Stimulated activated CD4-positive, alpha-beta T cell treated with anti-CD3 and anti-CD28 coated beads, Interleukin-2, amount 100 ng/mL, for 4 hours (primary cell): ENCODE measurements at places on chromosomes 13 and 19.

- DNase-seq: no peak
Observed at GRCh38 chr13:48176781-48177180, 56.2 kb upstream of the ITM2B start.

DNA sequence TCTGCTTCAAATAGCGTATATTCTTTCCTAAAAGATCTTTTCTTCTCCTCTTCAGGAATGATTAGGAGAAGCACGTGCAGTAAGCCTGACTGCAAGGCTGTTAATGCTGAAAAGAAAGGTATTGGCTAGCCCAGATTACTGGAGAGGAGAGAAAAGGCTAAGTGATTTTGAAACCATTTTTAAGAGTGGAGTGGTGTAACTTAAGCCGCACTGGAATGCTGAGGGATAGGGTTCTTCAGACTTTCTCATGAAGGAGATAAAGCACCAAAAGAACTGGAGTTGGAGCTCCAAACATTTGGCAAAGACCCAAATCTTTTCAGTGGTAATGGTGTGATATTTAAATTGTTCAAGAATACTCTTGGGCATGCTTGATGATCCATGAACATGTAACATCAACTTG, 388.3 kb downstream of the COG6 start:
- no peak for DNase-seq

- DNase-seq: no peak
Observed at GRCh38 chr19:16726916-16727315, 7.3 kb downstream of the NWD1 start.

- no peak for DNase-seq
Observed at GRCh38 chr13:86563308-86563707, 764.1 kb upstream of the SLITRK6 start.

- DNase-seq: no peak
Observed at GRCh38 chr13:97369261-97369893, 64.6 kb upstream of the RAP2A start.

DNA sequence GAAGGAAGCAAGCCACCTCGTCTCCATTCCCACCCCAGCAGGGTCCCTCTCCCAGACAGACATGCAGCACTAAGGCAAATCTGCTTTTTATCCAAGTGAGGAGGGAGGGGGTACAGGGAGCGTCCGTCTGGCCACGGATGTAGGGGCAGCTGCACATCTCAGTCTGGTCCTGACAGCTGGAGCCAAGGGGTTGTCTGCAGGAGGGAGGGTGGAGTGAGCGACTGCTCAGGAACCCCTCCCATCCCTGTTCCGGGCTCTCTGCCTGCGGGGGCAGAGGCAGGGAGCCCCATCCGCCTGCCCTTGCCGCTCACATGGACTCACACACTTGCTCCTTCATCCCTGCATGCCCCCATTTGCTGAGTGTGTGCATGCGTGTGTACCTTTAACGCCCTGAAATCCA, 2.5 kb downstream of the TMEM190 start:
- DNase-seq: no peak

DNA sequence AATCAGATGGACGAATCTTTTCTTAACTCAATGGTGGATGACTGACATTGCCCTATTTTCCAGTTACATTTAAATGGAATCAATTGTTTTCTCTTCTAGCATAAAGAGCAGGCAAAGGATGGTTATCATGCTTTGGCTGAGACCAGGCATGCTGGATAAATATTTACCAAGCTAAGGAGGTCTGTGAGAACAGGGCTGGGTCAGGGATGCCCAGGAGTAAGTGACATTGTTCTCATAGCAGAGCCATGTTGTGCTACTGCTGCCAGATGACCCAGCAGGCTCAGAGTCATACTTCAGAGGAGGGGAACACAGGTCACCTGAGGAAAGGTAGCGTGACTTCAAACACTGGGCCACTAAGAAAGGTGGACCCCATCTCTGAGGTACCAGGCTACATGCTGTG, 116.0 kb upstream of the RNF113B start:
- DNase-seq: no peak

DNA sequence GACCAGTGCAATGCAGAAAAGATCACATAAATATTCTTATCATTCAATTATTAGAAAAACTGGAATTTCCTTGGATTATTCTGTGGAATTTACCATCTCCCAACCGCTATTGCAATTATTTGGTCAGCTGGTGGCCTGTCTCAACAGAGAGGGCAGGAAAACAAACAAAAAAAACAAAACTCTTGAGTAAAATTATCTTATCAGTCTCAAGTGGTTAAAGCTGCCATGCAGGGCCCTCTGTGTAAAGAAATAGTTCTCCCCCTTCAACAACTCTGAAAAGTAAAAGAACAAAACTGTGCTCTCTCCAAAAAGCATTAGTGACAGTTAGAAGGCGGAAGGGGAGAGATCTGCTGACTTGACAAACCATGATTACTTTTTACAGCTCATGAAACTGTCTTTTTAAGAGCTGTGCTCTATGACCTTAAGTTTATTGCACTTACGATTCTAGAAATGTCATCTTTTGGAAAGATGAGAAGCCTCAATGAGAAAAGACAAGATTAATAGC, 152.3 kb downstream of the DLEU7 start:
- no peak for DNase-seq

GRCh38 chr13:37187621-37188020, 82.2 kb upstream of the CSNK1A1L start:
- no peak for DNase-seq
